Hindlimb muscle (tissue), 1 donor: ENCODE measurements at places on chromosomes 6 and 20. TPM values are rescaled to one million over a fixed set of nuclear protein-coding genes. Genes with fewer than 3 reads are reported as not detected.

- no peak for DNase-seq
Observed at GRCh38 chr20:38178065-38178491, 13.0 kb upstream of the TGM2 start.

- DNase-seq: no peak
Observed at GRCh38 chr6:109224107-109224875, 129.0 kb downstream of the CEP57L1 start.

DNA sequence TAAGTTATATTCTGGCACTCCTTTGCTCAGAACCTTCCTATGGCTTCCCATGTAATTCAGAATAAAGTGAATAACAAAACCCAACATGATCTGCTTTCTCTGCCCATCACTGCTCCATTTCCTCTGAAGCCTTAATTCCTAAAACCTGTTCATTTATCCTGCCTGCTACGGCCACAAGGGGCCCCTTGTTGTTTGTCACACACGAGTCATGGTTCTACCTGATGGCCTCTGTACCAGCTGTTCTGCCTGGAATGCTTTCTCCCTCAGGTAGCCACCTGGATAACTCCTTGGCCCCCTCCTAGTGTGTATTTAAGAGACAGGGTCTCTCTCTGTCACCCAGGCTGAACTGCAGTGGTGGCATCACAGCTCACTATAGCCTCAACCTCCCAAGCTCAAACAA, 26.8 kb downstream of the ERGIC3 start:
- DNase-seq: no peak

DNA sequence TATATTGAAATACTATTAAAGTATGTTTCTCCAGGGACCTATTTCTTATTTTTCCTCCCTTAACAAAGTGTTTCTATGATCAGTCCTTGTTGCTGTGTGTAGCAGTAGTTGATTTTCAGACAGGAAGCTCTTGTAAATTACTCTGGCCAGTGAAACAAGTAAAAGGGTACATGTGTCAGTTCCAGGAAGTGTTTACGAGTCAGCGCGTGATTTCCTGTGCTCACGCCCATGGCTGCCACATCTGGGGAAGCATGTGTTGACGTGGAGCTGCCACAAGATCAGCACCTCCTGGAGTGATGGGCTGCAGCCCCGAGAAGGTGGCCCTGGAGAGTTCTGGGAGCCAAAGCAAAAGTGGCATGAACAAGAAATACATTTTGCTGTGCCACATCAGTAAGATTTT, 38.6 kb upstream of the GGTLC1 start:
- peak; percentile 44 for DNase-seq

DNA sequence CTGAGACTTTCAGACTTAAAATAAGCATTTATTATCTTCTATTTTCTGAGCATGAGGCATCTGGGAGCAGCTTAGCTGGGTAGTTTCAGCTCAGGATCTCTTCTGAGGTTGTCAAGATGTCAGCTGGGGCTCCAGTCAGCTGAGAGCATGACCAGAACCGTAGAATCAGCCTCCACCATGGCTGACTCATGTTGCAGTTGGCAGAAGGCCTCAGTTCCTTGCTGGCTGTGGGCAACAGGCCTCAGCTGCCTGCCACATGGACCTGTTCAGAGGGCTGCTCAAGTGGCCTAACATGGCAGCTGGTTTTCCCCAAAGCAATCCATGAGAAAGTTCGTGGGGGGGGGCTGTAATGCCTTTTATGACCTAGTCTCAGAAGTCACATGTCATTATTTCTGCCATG, 142.3 kb downstream of the LY86 start:
- no peak for DNase-seq

DNA sequence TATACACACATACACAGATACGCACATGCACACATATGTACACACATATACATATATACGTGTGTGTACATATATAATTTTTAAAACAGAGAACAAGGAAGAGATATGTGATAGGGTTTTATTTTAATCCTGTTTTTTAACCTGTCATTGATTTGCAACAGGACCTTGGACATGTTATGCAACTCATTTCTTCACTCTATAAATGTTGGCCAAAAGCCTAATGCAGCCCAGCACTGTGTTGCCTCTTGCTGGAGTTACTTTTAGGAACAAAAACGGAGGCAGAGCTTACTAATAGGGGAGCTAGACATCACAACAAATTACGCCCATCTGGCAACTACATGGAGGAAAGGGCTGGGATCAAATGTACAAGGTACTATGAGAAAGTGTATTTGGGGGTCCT, 179.9 kb upstream of the TAB2 start:
- DNase-seq: no peak

GRCh38 chr6:1796706-1797529, 187.2 kb downstream of the FOXC1 start:
- DNase-seq: no peak

DNA sequence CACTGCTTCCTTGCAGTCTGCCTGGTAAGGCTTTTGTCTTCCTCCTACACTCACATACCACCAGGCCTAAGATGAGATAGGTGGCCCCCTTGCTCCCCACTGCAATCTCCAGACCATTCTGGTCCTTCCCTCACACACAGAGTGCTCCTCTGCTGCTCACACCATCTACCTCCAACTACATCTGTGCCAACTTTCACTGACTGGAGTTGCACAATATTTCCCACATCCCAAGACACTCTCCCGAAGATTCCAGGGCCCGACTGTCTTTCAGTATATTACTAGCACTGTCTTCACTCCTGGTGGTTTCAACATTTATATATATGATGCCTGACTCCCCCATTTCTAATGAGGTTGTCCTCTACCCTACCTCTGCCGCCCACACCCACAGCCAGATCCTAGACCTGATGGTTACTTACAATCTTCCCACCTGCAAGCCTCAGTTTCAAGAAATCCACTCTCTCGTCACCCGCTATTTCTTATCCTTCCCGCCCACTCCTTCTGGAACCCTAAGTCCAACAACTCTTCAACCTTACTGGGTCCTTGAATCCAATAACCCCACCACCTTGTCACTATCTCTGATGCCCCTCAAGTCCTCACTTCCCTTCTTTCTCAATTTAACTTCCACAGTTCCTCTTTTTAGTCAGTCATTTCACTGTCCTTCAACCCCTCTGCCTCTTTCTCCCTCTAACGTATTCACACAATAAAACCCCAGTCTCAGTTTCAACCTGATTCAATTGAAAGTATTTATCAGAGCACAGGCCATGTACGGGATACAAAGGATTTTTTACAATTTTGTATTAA, 21.6 kb downstream of the RALGAPA2 start:
- DNase-seq: no peak

- DNase-seq: no peak
Observed at GRCh38 chr20:22914291-22914690, 120.8 kb upstream of the SSTR4 start.

GRCh38 chr20:9416421-9416820, 98.0 kb upstream of the LAMP5 start:
- DNase-seq: no peak

GRCh38 chr20:2763186-2763585, 37.2 kb downstream of the CPXM1 start:
- no peak for DNase-seq

- DNase-seq: no peak
Observed at GRCh38 chr6:7649037-7649810, 59.2 kb downstream of the SNRNP48 start.

DNA sequence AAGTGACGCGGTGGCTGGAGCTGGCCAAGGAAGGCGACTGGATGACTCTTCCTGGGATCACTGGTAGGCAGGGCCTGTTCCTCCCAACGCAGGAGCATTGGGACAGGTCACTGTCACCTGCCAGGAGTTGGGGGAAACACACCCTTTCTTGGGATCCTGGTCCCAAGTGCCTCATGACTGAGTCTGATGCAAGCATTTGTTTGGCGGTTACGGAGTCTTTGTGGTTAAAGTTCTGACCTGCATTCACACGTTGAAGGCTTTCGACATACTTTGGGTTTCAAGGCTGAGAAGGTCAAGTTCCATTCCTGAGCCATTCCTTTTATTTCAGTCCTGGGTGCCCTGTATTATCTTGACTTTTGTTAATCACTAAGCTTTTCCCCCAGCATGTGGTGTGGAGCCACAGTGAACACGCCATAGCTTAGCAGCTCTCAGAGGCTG, 6.0 kb downstream of the PNLDC1 start:
- DNase-seq: no peak

DNA sequence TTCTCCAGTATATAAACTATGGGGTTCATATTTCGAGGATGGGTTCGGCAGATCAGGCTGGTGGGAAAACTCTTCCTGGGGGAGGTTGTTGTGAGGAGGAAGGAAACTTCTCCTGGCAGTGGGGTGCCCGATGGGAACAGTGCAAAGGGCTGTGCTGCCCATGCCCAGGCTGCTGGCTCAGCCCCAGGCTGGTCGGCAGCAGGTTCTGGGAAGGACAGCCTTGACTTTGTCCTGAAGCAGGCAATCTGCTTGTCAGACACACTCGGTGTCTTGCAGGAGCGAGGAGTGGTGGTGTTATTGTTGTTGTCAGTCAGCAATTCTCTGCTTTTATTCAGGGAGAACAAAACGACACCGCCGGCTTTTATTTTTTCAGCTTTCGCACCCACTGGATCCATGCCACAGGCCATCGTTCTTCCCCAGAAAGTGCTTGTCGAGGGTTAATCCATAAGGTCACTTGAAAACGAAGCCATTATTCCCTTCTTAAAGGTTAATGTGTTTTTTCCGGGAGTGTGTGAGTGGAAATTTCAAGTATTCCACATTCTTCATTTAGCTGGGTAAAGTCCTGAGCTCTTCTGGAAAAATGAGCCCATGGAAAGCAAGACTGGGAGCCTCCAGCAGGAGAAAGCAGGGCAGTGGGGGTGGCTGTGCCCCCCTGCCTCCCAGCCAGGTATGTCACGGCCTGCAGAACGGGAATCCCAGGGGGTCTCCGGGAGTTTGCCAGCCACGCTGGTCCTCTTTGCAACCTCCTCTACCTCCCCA, 57.0 kb upstream of the STX16 start:
- peak; percentile 56 for DNase-seq

GRCh38 chr6:21061892-21062291, 527.6 kb downstream of the CDKAL1 start:
- DNase-seq: no peak

DNA sequence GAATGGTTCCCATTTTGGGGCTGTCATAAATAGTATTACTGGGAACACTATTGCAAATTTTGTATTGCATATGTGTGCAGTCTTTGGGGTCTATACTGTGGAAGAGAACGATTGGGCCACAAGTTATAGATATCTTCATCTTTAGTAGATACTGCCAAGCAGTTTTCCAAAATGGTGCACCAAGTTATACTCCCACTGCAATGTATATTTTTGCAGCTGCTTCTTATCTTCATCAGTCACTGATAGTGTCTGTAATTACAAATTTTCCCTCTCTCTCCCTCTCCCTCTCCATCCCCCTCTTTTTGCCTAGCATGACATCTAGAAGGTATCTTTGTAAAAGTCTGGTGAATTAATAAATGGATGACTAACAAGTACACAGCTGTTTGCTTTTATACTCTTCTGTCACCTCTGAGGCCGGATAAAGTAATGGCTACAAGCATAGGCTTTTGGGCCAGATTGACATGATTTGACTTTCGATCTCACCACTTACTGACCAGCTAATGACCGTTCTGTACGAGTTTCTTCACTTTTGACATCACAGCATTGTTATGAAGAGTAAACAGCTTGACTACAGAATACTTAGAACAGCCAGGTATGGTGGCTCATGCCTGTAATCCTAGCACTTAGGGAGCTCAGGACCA, 113.3 kb upstream of the SLC2A12 start:
- no peak for DNase-seq

- no peak for DNase-seq
Observed at GRCh38 chr20:23349338-23350195, 1.0 kb upstream of the NXT1 start.

DNA sequence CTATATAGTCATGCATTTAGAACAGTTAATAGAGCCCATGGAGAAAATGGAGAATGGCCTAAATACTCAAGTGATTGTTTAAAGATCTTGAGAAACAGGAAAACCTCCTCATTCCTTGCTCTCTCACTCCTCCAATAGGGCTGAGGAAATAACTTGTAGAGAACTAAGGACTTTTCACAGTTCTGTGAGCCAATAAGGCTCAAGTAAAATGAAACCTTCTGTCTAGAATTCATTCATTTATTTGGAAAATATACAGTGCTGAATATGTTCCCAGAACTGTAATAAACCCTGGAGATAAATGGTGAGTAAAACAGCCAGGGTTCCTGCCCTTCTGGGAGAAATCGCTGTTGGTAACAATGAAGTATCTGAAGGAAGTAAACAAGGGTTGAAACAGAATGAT, 35.3 kb downstream of the ELOVL2 start:
- DNase-seq: no peak

DNA sequence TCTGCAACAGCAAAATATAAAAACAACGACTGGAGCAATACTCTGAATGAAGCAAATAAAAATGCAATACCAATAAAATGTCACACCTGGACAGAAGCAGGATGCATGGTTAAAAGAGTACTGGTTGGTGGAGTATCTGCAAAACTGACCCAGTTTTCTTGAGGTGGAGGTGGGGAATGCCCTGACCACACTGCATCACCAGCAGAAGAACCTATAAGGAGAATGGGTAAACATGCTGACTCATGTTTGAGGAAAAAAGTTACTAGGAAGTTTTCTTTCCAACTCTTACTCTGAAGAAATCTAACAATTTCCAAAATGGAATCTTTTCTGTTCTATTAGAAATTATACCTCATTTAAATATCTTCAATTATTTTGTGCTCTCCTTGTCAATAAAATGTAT, 43.6 kb downstream of the REPS1 start:
- DNase-seq: no peak

DNA sequence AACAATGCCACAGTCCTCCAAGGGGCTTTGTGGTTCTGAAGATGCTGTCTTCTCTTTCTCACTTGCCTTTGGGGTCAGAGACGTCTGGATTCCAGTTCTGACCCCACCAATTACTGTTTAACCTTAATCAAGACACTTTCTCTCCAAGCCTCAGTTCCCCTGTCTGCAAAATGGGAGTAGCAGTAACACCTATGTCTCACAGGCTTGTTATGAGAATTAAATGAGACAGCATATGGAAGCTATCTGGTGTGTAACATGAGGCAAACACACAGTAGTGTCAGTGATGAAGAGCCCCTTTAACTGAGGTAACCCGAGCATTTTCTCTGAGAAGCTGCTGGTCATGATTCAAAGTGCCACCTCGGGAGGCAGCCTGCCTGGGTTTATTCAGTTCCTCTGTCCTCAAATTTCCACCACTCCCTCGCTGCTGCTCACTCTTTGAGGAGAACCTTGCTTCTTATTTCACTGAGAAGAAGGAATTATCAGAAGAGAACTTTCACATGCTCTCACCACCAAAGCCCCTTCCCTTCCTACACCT, 11.7 kb downstream of the PPIL1 start:
- no peak for DNase-seq

Gene PLCB4
- 3.2 TPM for polyA plus RNA-seq

Gene SEC23B
- 18.2 TPM for polyA plus RNA-seq

Gene SH3BGRL2
- 6.4 TPM for polyA plus RNA-seq

Gene SLC22A3
- polyA plus RNA-seq: 8.7 TPM

Gene BNIP5
- polyA plus RNA-seq: 0.28 TPM

Gene KCNK5
- polyA plus RNA-seq: 1.1 TPM

Gene KIF25
- 0.99 TPM for polyA plus RNA-seq

Gene ANGPT4
- polyA plus RNA-seq: 0.18 TPM

Gene TOX2
- polyA plus RNA-seq: 4.1 TPM

Gene HLA-DMB
- polyA plus RNA-seq: 11.5 TPM

Gene NR2E1
- polyA plus RNA-seq: not detected

Gene CD93
- polyA plus RNA-seq: 66.7 TPM

Gene PDYN
- polyA plus RNA-seq: not detected

Gene MOXD1
- 2.3 TPM for polyA plus RNA-seq
